ENCODE measurements at places on chromosomes 13 and 19. TPM values are rescaled to one million over a fixed set of nuclear protein-coding genes. Genes with fewer than 3 reads are reported as not detected.

- no peaks in the 10 kb centered on the region for H3K27me3 ChIP-seq
- peaks cover 10% of the 10 kb centered on the region for H3K4me1 ChIP-seq
- peak; percentile 85 for DNase-seq
- peak overlapping the region; percentile 88 for H3K27ac ChIP-seq
- peaks cover 18% of the 10 kb centered on the region for H3K36me3 ChIP-seq
Measured at GRCh38 chr19:37691881-37692504, 27.6 kb downstream of the ZNF607 start.

DNA sequence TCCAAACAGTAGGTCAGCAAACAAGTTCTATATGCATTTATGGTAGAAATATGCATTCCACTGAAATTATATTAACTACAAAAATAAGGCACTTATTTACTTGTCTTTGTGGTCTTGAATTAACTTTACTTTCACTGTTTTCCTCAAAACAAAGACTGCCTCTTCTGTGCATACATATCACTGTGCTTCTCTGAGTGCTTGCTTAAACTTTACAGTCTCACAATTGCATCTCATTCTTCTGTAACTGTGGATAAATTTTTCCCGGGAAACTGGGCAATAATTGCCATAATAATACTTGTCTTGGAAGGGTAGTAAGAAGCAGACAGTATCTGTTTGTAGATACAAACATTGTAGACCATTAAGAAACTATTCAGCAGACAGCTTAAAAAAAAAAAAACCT, 38.4 kb downstream of the EFNB2 start:
- DNase-seq: no peak
- H3K4me3 ChIP-seq: no peak overlapping the region
- peaks cover 48% of the 10 kb centered on the region for H3K27me3 ChIP-seq
- no peaks in the 10 kb centered on the region for H3K36me3 ChIP-seq
- H3K4me1 ChIP-seq: peaks cover 23% of the 10 kb centered on the region

GRCh38 chr13:110771194-110771593, 57.7 kb downstream of the ING1 start:
- no peaks in the 10 kb centered on the region for H3K36me3 ChIP-seq
- no peak for DNase-seq
- peaks cover 25% of the 10 kb centered on the region for H3K27me3 ChIP-seq
- H3K27ac ChIP-seq: no peak overlapping the region

GRCh38 chr19:1492474-1493006, 1.6 kb downstream of the REEP6 start:
- no peaks in the 10 kb centered on the region for H3K36me3 ChIP-seq
- peaks cover 13% of the 10 kb centered on the region for H3K4me1 ChIP-seq
- H3K27me3 ChIP-seq: peaks cover 5% of the 10 kb centered on the region
- H3K27ac ChIP-seq: no peak overlapping the region
- no peak for DNase-seq

DNA sequence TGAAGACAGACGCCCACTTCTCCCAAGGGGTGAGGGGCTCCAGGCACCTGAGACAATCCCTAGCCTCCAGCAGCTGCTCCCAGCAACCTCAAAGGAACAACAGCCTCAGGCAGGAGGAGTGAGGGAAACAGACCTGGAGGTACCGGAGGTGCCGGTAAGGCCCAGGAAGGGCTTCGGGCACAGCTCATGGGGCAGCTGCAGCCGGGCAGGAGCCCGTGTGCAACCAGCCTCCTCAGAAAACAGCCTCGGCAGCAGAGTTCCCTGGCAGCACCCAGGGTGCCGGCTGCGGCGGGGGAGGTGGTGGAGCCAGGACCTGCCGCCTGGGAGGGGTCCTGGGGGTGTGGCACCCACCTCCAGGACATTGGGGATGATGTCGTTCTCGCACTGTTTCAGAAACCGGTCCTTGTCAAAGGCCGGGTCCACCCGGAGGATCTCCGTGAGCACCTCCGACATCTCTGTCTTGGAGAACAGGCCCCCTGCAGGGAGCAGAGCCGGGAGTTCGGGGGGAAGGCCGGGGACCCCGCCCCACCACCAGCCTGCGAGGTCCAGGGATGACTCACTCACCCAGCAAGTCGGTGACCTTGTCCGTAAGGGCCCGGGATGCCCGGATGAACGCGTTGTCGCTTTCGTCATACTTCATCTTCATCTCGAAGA, 6.5 kb upstream of the CTXN1 start:
- no peak overlapping the region for H3K27ac ChIP-seq
- DNase-seq: no peak
- no peak overlapping the region for H3K4me3 ChIP-seq
- H3K36me3 ChIP-seq: peaks cover 22% of the 10 kb centered on the region

DNA sequence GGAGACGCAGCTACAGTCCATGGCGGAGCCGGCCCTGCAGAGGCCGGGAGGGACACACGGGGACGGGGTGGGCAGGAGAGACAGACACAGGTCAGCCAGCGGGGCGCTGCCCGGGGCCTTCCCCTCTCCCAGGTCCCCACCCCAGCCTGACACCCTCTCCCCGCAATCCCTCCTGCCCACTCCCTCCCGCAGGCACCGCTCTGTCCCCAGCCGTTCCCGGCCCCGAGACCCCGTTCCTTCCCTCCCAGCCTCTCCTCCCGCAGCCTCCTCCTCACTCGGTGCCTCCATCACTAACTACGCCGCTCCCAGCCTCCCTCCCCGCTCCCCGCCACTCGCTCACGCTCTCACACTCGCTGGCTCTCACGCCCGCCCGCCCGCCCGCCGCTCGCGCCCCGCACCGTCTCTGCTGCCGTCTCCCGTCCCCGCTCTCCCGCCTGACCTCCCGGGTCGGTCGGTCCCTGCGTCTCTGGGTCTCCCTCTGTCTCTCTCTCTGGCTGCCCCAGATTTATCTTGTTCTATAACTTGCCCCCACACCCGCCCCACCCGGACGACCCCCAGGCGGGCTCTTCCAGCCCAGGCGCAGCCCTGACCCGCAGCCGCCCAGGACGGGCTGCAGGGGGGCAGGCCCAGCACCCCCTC, 15.2 kb downstream of the ERFL start:
- H3K4me1 ChIP-seq: peaks cover 6% of the 10 kb centered on the region
- peak; percentile 44 for DNase-seq
- H3K36me3 ChIP-seq: peaks cover 10% of the 10 kb centered on the region
- H3K27ac ChIP-seq: no peak overlapping the region
- no peak overlapping the region for H3K4me3 ChIP-seq

- H3K27me3 ChIP-seq: no peaks in the 10 kb centered on the region
- H3K4me3 ChIP-seq: no peak overlapping the region
- no peaks in the 10 kb centered on the region for H3K4me1 ChIP-seq
- no peak overlapping the region for H3K27ac ChIP-seq
Measured at GRCh38 chr13:82833923-82834322, 1048.4 kb downstream of the SLITRK1 start.

- no peak overlapping the region for H3K4me3 ChIP-seq
- no peak for DNase-seq
- H3K4me1 ChIP-seq: no peaks in the 10 kb centered on the region
- H3K27ac ChIP-seq: no peak overlapping the region
- H3K36me3 ChIP-seq: no peaks in the 10 kb centered on the region
Measured at GRCh38 chr19:28377077-28377476, 835.9 kb downstream of the UQCRFS1 start.

- H3K27ac ChIP-seq: peak overlapping the region; percentile 95
- no peaks in the 10 kb centered on the region for H3K27me3 ChIP-seq
- DNase-seq: no peak
- H3K36me3 ChIP-seq: peaks cover 39% of the 10 kb centered on the region
- peak overlapping the region; percentile 97 for H3K4me3 ChIP-seq
Measured at GRCh38 chr19:52527956-52528351, 486 bp downstream of the ZNF808 start.

DNA sequence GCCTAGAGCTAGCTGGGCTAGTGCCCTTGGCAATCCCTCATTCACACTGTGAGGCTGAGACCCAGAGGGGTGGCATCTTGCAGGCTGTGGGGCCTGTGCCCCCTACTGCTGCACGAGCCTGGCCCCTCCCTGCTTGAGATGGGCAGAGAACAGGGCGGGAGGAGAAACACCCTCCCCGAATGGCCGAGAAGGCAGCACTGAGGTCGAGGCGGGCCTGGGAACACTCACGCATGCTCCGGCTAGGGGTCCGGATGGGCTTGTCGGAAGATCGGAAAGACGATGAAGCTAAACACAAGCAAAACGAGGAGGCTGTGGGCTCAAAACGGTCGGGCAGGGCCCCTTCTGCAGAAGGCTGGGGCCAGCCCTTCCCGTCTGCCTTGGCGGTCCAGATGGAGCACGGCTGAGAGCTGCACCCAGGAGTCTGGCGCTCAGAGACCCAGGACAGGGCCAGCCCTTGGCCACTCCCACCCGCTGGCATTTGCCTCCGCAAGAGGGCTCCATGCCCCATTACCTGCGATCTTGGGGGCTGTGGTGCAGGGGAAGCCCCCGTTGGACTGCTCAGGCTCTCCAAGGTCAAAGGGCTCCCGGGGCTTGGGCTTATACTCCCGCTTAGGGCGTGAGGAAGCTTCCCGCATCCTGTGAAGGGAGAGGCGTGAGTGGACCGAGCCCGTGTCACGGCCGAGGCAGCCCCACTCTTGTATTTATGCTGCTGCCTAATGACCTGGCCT, 18.9 kb downstream of the MPND start:
- no peak for DNase-seq
- H3K36me3 ChIP-seq: peaks cover 47% of the 10 kb centered on the region
- H3K27me3 ChIP-seq: no peaks in the 10 kb centered on the region
- H3K27ac ChIP-seq: peak overlapping the region; percentile 36
- H3K4me1 ChIP-seq: peaks cover 2% of the 10 kb centered on the region
- no peak overlapping the region for H3K4me3 ChIP-seq

DNA sequence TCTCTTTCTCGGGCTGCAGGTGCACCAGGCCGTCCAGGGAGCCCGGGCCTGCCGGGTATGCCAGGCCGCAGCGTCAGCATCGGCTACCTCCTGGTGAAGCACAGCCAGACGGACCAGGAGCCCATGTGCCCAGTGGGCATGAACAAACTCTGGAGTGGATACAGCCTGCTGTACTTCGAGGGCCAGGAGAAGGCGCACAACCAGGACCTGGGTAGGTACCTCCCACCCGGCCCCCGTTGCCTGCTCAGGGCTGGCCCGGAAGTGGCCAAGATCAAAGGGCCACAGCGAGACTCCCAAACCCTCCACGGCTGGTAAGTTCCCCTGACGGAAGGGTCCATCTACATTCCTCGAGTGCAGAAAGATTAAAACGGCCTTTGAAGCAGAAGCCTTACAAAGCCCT, 55.1 kb downstream of the RAB20 start:
- no peaks in the 10 kb centered on the region for H3K36me3 ChIP-seq
- no peak overlapping the region for H3K4me3 ChIP-seq
- no peak for DNase-seq
- H3K4me1 ChIP-seq: no peaks in the 10 kb centered on the region

- H3K27ac ChIP-seq: peak overlapping the region; percentile 97
- no peaks in the 10 kb centered on the region for H3K27me3 ChIP-seq
- H3K4me1 ChIP-seq: peaks cover 67% of the 10 kb centered on the region
Measured at GRCh38 chr19:13172346-13173138, 22.3 kb downstream of the IER2 start.

DNA sequence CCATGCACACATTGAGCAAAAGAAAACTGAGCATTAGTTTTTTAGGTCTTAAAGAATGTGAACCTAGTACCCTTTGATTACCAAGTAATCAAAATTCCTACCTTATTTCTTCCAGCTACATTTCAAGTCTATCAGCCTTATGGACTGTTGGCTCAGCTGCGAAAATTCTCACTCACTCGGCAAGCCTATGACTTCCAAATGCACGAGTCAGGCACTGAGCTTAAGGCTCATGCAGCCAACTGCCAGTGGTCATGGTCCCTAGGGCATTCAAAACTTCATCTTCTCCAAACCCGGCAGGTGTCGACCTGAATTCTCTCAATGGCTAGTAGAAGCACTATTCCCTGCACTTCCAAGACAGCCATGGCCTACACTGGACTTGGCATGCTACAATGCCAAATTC, 41.2 kb downstream of the RUBCNL start:
- H3K27ac ChIP-seq: no peak overlapping the region
- no peaks in the 10 kb centered on the region for H3K36me3 ChIP-seq
- no peak overlapping the region for H3K4me3 ChIP-seq
- peaks cover 8% of the 10 kb centered on the region for H3K4me1 ChIP-seq

DNA sequence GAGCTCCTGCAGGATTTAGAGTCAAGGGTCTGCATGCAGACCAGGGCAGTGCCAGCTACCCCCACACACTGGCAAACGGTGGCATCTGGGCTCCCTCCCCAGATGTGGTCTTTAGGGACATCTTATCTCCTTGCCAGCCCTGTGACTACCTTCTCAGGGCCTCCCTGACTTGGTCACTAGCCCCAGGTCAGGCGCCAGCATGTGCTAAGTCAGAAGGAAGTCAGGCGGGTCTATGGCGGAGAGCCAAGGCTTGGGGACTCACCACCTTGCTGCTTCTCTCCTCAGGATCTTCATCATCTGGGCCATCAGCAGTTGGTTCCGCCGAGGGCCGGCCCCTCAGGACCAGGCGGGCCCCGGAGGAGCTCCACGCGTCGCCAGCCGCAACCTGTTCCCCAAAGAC, 17.6 kb downstream of the CLPTM1 start:
- H3K27me3 ChIP-seq: no peaks in the 10 kb centered on the region
- H3K27ac ChIP-seq: no peak overlapping the region
- H3K4me3 ChIP-seq: no peak overlapping the region
- no peak for DNase-seq

DNA sequence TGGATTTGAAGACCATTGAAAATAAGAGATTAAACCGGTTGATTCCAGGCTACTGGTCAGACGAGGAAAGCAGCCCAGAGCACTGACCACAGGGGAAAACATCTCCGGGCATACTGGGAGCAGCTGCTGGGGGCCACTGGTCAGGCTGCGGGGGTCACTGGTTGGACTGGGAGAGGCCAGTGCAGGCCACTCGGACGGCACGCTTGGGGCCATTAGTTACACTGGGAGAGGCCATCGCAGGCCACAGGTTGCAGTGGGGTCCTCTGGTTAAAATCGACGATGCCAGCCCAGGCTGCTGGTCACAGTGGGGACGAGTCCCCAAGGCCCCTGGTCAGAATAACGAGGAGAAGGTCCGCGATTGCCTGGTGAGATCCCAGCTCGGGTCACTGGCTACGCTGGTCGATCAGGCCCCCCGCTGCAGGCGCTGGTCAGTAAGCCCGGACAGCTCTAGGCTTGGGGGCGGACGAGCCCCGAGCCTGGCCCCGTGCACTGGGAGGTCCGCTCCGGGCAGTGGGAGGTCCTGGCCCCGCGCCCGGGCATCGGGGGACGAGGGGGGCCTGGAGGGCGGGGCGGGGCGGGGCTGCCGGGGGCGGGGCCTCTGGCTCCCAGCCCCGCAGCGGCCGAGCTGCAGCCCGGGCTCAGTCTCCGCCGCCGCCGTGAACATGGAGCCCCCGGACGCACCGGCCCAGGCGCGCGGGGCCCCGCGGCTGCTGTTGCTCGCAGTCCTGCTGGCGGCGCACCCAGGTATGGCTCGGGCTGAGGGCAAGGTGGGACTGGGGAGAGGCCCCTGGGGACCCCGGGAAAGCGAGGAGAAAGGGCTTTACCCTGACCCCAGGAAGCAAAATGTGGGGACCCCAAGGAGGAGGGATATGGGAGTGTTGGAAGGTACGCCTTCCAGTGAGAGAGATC, at the start of gene BCAM:
Gene BCAM (plus strand): TSS at position 641 of the 909 bp plus-strand sequence. CDS start 22 bp downstream, at position 663.
- H3K27me3 ChIP-seq: peaks cover 4% of the 10 kb centered on the region
- peaks cover 1% of the 10 kb centered on the region for H3K4me1 ChIP-seq
- no peak within 1 kb of the TSS for H3K4me3 ChIP-seq
- H3K36me3 ChIP-seq: no peaks in the 10 kb centered on the region

Gene LIN37
- 12.4 TPM for total RNA-seq

Gene PTGIR
- 10.4 TPM for total RNA-seq

Gene TNFAIP8L1
- total RNA-seq: 20.2 TPM

Gene RASAL3
- 107 TPM for total RNA-seq

Gene ADAMTSL5
- 3.9 TPM for total RNA-seq

Gene MYO1F
- 254 TPM for total RNA-seq

Gene CCNE1
- 39.2 TPM for total RNA-seq

Gene USHBP1
- not detected for total RNA-seq

Gene SPRY2
- total RNA-seq: 0.10 TPM

Gene PSG11
- total RNA-seq: not detected

Gene FFAR3
- not detected for total RNA-seq

Gene OR4F17
- not detected for total RNA-seq

Gene NUP58
- 85.6 TPM for total RNA-seq
